Cerebellar nuclear complex (tissue), 1 donor: ENCODE measurements at places on chromosomes 1 and 21.

GRCh38 chr21:41648591-41649031, 118.2 kb downstream of the RIPK4 start:
- DNase-seq, result no peak

- no peak for DNase-seq
These were observed 79.2 kb downstream of the UBIAD1 start for GRCh38 chr1:11352058-11352715.

DNA sequence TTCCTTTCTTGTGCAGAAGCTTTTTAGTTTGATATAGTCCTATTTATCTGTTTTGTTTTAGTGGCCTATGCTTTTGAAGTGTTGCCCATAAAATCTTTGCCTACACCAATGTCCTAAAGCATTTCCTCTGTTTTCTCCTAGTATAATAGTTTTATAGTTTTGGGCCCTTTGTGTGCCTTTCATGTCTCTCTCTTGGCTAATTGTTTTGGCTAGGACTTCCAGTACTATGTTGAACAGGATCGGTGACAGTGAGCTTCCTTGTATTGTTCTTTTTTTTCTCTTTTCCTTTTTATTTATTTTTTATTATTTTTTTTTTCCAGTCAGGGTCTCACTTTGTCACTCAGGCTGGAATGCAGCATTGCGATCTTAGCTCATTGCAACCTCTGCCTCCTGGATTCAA, 47.0 kb upstream of the WARS2 start:
- DNase-seq, result no peak

GRCh38 chr1:235502601-235503402, 1.4 kb downstream of the B3GALNT2 start:
- no peak for DNase-seq

GRCh38 chr1:12422488-12422887, 192.7 kb downstream of the VPS13D start:
- no peak for DNase-seq

- DNase-seq, result no peak
These were observed 7.0 kb upstream of the GREM2 start for GRCh38 chr1:240618946-240619345.

GRCh38 chr1:32275424-32275823, 16.5 kb upstream of the HDAC1 start:
- DNase-seq, result no peak

DNA sequence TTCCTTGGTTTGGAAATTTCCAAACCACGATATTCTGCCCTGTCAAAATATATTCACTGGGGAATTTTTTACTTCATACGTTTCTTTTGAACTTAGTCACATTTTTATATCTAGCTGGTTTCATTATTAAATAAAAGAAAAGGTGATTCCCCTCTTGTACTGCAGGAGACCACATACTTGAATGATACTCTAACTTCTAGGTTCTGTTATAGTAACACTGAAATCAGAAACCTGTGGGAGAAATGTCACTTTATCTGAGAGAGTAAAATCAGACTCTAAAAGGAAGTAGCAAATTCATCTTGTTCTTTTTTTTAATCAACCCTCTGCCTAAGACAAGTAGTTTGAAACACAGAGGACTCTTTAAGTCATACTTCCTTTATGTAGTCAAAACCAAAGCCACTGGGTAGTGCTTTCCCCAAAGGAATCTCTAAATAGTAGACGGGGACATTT, 34.4 kb downstream of the MRPL39 start:
- DNase-seq, result no peak
